ENCODE measurements at places on chromosomes 2 and 18.

DNA sequence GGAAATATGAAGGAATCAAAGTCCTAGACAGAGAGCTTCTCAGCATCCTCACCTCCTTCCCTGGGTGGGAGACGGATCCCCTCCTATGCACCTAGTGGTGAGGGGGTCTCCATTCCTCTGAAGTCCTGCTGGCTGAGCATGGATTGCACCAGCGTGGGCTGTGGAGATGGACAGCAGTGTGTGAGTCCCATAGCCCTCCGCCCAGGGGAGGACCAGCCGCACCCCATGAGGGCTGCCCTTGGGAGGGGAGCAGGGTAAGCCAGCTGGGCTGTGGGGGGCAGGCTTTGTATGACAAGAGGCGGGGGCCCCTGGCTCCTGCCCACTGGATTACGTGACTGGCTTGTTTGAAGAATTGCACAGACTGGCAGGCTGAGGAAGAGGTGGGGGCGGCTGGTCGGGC is 768.2 kb downstream of the GALR1 start:
- DNase-seq, result no peak

- DNase-seq, result no peak
Measured at GRCh38 chr2:15145046-15145817, 415.9 kb downstream of the NBAS start.

DNA sequence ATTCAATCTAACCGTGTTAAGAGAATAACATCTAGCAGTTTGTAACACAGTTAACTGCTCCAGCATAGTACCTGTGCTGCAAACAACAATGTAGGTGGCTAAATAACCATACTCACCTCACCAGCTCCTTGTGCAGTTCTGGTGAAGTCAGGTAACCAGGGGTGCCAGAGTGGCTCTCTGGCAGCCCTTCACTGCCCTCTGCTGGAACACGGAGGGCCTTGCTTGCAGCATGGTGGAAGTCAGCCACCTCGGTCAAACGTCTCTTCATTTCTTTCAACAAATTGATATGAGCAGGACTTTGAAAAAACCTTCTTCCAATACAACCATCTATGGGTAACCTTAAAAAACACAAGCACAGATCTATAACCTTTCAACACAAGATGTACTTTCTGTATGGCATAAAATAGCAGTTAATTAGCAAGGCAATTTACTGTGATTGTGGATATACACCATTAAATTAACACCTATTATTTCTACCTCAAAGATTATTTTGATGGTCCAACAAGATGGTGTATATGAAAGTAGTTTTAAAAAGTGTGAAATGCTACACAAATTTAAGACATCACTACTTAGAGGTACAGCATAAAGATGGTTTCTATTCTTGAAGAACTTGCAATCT is 56.6 kb downstream of the EPG5 start:
- peak; percentile 19 for DNase-seq

DNA sequence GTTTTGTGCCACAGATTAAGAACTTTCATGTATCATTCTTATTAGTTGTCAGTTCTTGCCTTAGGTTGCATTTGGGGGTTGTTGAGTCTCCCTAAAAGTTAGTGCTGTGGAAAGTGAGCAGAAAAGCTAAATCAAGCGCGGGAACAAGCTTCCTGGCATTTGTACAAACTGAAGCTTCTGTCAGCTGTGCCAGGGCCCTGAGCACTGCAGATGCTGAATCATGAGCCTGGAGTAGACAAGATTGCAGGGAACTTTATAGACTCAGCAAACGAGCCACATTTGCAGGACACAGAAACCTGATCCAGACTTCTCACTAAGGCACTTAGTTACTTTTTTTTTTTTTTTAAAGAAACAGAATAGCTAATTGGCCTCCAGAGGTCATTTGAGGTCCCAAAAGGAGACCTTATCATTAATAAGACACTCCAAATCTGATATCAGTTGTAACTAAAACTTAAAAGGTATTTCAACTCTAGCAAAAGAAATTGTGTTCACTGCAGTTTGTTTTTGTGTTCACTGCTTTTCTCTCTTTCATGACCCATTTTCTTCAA is 88.7 kb downstream of the ADAM23 start:
- DNase-seq, result no peak

- no peak for DNase-seq
Measured at GRCh38 chr2:8249769-8250168, 432.1 kb upstream of the ID2 start.

- no peak for DNase-seq
Measured at GRCh38 chr2:223930103-223930976, 14.8 kb downstream of the WDFY1 start.

- no peak for DNase-seq
Measured at GRCh38 chr18:37586656-37587225, 21.1 kb upstream of the CELF4 start.

- peak; percentile 68 for DNase-seq
Measured at GRCh38 chr2:207238831-207239701, 73.3 kb upstream of the KLF7 start.

Measured in H54 (cell line).